Activated naive CD8-positive, alpha-beta T cell treated with anti-CD3 and anti-CD28 coated beads for 36 hours (primary cell): ENCODE measurements at places on chromosomes 7 and 10.

DNA sequence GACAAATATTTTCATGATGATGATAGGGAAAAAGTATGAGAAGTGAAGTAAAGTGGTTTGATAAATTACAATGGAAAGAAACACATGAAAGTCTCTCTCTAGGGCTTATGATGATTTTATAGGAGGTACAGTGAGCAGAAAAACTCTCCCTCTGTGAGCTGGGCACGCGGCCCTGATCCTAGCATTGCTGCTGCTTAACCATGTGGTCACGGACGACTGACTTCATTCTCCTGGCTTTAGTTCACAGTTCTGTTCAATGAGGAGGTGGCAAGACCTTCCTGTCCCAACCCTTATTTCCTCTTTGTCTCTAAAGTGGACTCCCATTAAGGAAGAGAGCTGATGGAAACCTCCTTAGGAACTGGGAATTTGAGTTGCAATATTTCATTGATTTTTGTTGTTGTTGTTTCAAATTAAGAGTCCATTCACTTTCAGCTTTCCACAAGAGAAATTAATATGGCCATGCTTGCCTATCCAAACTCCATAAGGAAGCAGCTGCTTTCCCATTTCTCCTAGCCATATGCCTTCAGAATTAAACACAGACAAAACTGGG, 8.2 kb upstream of the PON3 start:
- no peak for DNase-seq

- DNase-seq, result no peak
These were observed 152.0 kb downstream of the CCDC3 start for GRCh38 chr10:12849319-12850181.

DNA sequence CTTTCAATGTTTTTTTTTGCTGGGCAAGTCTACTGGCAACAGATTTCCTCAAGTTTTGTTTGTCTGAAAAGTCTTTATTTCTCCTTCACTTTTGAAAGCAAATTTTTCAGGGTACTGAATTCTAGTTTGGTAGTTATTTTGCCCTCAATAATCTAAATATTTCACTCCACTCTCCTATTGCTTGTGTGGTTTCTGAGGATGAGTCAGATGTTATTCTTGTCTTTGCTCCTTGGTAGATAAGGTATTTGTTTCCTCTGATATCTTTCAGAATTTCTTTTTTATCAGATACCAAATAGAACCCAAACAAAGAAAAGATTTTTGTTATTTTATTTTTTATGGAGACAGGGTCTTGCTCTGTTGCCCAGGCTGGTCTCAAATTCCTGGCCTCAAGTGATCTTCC, 99.2 kb upstream of the MALRD1 start:
- no peak for DNase-seq

- DNase-seq, result no peak
These were observed 28.9 kb upstream of the PCGF5 start for GRCh38 chr10:91191584-91191919.

DNA sequence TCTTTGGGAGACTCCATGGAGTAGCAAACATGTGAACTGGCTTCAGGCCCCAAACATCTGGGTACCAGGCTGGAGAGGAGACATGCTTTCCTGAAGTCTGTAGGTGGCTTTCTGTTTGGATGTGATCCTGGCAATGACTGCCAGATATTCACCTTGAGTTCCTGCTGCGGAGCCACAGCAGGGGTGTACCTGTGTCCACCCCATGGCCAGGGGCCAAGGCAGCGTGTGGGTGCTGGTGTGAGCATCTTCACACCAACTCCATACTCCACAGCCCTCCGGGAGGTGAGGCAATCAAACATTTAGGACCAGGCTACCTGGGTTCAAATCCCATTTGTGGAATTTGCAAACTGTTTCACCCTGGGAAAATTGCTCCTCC, 113.0 kb downstream of the ADCY1 start:
- no peak for DNase-seq

GRCh38 chr10:132429281-132430230, 32.6 kb downstream of the PWWP2B start:
- no peak for DNase-seq

DNA sequence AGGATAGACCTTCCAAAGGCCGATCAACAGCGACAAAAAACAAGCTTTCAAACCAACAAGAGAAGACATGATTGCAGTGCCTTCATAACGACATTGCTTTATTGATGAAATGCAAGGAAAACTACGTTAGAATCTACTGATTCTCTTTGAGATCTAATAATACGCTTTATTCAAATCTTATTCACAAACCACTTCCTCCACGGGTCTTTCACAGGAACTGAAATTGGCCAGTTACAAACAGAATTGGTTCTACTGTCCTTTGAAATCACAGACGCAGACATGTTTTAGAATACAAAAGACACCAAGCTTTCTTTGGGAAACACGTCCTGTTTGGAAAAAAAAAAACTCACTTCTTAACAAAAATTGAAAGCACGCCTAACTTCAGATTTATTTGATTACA, 74.7 kb upstream of the SEPHS1 start:
- no peak for DNase-seq

DNA sequence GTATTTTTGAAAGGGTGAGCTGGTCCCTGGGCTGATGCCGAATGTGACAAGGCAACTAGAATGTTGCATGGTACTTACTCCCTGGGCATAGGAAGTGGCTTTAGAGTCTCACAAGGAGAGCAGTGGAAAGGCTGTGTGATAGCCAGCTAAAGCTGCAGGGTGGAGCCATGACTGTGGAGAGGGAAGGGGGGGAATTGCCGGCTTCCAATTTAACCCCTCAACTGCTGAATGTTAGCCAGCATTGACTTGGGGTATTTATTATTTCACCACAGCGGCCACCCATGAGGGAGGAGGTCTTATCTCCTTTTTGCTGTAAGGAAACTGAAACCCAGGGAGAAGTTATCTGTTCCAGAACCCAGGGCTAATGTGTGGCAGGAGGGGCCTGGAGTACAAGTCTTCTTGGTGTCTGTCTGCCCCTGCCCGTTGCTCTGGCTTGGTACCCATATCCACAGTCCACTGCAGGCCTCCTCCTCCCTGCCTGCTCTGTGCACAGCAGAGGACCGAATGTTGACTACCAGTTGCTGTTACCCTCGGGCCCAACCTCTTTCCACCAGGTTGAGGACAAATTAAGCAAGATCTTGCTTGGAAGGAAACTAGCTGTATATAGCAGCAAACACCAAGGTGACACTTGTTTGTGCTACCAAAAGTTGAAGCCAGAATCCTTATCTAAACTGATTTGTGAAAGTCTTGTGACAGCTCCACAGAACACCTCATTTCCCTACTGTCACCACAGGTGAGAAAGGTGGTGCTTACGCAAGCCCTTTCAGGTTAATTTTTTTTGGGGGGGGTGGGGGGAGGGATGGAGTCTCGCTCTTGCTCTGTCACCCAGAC, 37.6 kb downstream of the WBP1L start:
- DNase-seq, result no peak

DNA sequence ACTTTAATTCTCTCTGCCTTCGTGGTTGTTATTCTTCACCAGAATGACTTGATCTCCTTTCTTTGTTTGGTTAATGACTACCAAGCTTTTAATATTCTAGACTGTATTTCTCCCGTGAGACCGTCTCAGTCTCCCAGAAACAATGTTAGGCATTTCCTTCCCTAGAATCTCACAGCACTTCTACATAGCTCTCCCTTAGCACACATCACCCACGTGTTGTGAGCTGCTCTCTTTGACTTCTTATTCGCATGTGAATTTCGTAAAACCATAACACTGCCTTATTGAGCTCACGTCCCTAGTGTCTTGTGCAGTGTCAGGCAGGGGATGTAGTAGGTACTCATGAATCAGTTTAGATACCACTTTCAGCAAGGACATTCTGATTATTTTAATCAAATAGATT, 57.5 kb upstream of the MGAM2 start:
- no peak for DNase-seq

- no peak for DNase-seq
These were observed 239.2 kb upstream of the AKR1E2 start for GRCh38 chr10:4586776-4587175.

- DNase-seq, result no peak
These were observed 87.2 kb downstream of the TWIST1 start for GRCh38 chr7:19030281-19030680.
